ENCODE measurements at places on chromosomes 4 and X.

DNA sequence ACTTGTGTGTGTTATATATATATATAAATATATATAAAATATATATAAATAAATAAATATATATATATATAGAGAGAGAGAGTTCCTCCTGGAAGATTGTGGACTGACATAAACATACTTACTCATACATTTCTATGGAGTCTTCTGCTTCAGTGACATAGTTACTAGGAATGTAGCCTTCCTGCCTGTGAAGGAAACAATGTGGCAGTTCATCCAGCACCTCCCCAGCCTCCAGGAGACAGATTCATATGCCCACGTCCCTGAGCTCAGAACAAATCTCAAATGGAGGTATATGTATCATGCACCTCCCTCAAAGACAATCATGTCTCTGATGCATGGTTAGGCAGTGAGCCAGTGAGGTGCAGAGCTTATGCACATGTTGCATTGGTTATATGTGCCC is 11.4 kb upstream of the TIMM8A start:
- DNase-seq, result no peak

- DNase-seq, result no peak
These were observed 384.8 kb downstream of the PPP4R3C start for GRCh38 chrX:27078371-27078770.

- DNase-seq, result no peak
These were observed 24.7 kb downstream of the TLR10 start for GRCh38 chr4:38757945-38758600.

DNA sequence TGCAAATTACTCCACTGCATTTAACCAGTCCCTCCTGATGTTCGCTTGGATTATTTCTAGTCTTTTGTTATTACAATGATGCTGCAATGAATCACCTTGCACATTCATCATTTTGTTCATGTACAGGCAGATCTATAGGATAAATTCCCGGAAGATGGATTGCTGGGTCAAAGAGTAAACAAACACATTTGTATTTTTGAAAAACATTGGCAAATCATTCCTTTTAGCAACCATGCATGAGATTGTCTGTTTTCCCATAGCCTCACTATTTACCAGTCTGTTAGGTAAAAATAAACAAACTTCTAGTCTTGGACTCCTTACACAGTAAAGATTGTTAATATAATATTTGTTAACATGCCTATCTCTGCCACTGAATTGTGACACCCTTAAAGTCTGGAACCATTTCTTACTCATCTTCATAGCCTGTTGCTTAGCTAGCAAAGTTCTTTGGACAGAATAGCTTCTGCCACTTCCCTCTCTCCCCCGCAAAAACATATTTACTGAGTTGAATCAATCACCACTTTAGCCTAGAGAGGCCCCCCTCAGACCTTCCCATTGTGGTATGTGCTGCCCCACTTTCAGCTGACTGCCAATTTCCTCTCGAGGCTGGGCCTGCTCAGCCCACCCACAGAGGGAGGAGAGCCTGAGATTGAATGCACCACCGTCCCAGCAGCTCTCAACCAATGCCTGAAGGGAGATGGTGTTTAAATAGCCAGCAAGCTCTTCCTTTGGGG is 108.4 kb upstream of the ATXN3L start:
- no peak for DNase-seq

Measured in sciatic nerve (tissue), 2 donors.